ENCODE measurements at places on chromosomes 6 and 20. TPM values are rescaled to one million over a fixed set of nuclear protein-coding genes. Genes with fewer than 3 reads are reported as not detected.

The AFDN gene
- 35.0 TPM for total RNA-seq

The MUC21 gene
- total RNA-seq = not detected

The PPDPF gene
- 98.5 TPM for total RNA-seq

The TMC2 gene
- total RNA-seq = not detected

The FRK gene
- total RNA-seq = 0.04 TPM

The BMP5 gene
- 0.05 TPM for total RNA-seq

The LRRC1 gene
- total RNA-seq = 5.8 TPM

The SLC22A3 gene
- not detected for total RNA-seq

The SLC17A9 gene
- total RNA-seq = 19.8 TPM

The HLA-DRA gene
- 285 TPM for total RNA-seq

The MANEA gene
- 4.8 TPM for total RNA-seq

The ADGRB3 gene
- total RNA-seq = 0.79 TPM

The XKR7 gene
- not detected for total RNA-seq

The IMPG1 gene
- total RNA-seq = not detected

The C6orf141 gene
- total RNA-seq = 37.0 TPM
